ENCODE measurements at places on chromosomes 4 and X.
A peak's percentile ranks its signal among the peaks of the same experiment; 100 is the strongest.

DNA sequence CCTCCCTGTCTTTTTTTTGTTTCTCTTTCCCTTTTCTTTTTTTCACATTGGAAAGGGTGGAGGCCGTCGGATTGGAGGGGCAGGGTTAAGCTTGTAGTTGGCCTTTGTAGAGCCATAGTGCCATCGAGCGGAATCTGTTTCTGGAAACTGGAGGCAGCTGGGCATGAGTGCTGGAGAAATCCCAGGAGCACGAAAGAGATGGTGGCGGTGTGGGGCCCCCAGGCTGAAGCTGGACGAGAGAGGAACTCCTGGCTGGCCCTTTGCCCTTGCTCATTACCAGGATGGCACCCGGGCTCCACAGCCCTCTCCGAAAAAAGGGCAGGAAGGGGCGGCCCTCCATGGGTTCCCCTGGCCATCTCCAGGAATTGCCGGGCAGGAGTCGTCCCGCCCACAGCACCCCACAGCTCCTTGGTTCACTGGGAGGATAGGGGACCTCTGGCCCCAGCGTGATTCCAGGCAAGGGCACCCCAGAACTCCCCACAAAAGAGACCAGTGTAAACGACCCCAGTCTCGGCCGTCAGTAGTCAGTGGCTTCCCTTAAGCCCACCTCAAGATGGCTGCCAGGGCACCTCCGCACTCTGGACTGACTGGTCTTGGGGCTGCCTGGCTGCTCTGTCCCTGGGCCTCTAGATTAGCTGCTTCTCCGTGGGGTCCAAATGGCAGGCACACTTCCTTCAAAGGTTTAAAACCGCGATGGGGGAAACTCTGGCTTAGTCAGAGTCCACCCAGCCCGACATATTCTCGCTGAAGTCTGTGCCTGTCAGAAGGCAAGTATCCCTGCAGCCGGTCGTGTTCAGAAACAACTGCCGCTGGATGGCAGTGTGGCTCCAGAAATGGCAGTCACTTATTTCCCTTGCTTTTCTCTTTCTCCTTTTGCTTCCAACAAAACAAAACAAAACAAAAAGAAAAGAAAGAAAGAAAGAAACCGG is 74.1 kb downstream of the NBDY start:
- no peak for DNase-seq

- no peak for DNase-seq
These were observed 15.4 kb upstream of the AFP start for GRCh38 chr4:73420615-73421014.

GRCh38 chrX:11533199-11533651 is 132.5 kb downstream of the ARHGAP6 start:
- peak; percentile 1 for DNase-seq

DNA sequence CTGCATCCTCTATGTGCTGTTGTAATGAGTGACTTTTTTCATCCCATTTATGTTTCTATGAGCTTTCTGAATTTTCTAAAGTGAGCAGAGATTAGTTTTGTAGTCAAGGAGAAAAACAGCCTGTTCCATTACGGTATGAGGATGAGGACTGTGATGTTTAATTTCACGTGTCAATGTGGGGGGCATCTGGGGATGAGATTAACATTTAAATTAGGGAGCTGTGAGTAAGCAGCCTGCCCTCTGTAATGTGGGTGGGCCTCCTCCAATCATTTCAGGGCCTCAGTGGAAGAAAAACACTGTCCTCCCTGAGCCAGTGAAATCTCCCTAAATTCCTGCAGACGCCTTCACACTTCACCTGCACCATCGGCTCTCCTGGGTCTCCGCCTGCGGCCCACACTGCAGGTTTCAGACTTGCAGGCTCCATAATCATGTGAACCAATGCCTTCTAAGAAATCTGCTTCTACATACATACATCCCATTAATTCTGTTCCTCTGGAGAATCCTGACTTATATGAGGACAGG is 121.7 kb downstream of the AFAP1 start:
- no peak for DNase-seq

DNA sequence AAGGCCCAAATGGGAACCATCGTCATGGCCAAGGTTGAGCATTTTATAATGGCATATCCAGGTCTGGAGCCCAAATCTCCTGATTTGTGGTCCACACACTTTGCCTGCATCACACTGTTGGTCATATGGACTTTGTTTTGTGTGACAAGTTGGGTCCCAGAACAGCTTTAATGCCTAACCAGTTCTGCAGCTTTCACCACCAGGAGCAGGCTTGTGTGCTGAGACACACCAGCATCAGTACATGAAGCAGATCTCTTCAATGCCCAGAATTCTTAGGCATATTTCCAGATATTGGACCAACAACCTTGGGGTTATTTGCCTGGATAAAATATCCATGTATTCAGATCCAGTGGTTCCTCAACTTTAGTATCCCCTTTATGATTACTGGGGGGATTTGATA is 371.3 kb downstream of the FBXW7 start:
- no peak for DNase-seq

GRCh38 chrX:130082244-130083106 is 27.8 kb downstream of the ELF4 start:
- DNase-seq = no peak

DNA sequence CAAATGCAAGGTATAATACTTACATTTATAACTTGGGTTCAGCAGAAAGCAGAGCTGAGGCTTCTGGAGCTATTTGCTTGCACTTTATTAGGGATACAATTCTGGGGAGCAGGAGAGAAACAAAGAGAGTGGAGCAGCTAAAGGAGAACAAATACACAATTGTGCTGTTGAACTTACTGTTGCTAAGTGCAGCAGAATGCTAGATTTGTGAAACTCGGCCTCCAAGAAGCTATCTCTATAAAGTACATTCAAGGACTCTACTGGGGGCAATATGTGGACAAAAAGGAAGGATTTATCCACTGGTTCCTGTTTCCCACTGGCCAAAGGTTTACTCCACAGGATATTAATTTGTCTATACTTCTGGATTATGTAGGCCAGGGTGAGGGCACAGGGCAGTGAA is 86.8 kb downstream of the PPP1R2C start:
- DNase-seq = no peak

DNA sequence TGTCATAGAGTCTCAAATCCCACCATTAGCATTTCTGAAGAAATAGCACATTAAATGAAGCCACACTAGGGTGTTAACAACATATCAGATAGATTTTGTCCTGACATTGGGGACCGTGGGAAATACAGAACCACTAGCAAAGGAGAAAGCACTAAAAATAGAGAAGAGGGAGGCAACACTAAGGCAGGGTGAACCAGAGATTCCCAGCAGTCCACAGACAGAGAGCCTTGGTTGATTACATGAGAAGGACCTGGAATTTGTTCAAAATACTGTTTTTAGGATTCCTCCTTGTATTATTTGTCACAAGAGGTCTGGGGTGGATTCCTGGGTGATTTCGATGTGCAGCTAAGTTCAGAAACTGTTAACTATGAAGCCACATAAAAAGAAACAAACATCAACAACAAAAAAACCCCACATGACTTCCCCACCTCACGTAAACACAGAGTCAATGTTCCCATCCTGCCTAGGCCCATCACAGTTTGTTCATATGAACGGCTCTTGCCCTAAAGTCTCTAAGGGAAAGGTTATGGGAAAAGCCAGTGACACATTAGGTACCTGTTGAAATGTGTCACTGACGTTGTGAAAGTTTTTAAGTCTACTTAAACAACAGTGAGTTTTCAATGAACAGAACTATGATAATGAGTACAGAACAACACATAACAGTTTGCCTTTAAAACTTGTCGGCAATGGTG is 23.6 kb upstream of the GRSF1 start:
- no peak for DNase-seq

DNA sequence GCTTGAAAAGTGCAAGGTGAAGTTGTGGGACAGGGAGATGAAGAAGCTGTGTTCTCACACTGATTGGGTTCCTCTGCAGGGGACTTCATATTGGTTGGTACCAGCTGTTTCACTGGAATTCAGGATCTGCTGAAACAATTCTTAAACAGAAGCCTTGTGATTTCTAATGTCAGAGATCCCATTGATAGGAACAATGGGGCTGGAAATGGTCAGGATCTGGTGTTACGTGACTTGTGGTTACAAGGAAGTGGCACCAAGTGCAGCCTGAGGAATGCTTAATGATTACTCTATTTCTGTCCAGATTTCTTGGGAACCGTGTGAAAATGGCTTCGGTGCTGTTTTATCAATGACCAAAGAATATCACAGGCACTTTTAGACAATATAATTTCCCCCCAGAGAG is 68.1 kb downstream of the MOSPD2 start:
- DNase-seq = no peak

DNA sequence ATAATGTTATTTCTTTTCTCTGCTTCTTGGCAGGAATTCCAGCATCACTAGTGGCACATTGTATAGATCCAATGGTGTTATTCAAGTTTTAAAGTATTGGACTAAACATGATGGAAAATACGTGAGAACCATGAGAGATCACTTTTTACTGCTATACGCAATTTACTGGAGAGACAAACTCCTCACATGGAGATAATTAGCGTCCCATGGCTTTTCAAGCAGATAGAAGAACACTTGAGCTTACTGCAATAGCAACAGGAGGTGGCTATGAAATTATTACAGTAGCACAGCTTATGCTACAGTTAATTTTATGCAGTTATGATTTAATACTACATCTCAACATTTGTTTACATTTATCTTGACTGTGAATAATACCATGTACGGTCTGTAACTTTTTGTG is 11.9 kb upstream of the TMEM185A start:
- DNase-seq = no peak

DNA sequence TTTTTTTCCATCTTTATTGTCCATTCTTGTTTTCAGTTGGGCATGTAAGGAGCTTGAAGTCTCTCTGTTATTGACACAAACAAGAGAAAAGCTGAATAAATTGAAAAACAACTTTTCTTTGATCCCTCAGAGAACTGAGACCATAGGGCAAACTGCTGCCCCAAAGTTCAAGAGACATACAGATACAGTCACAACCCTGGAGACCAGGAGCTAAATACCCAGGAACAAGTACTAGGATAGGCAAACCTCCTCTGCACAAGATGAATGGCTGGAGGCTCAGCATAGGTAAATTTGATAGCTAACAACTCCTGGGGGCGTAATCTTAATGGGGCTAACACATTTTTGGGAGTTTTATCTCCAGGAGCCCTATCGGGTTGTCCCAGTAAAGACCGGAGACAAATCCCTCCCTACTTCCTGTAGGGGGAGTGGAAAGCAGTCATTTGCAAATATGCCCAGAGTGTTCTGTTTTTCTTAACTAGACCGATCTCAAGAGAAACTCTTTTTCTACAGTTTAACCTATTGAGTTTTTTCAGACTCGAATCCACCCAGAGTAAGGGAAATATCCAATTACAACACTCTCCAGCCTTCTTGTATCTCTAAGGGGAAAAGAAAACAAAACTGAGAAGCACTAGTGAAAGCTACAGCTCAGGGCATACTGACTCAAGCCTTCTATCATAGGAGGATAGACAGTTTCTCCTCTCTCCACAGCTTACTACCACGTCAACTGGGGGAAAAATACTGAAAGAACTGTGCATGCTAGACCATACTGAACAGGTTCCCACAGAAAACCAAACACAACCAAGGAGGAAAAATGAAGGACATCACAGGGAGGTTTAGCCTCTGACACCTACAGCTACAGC is 23.1 kb downstream of the MAGEA8 start:
- DNase-seq = no peak

- no peak for DNase-seq
These were observed 353.8 kb downstream of the NAP1L3 start for GRCh38 chrX:93319609-93320008.

- DNase-seq = no peak
These were observed 53.4 kb downstream of the FAT4 start for GRCh38 chr4:125368146-125368545.

DNA sequence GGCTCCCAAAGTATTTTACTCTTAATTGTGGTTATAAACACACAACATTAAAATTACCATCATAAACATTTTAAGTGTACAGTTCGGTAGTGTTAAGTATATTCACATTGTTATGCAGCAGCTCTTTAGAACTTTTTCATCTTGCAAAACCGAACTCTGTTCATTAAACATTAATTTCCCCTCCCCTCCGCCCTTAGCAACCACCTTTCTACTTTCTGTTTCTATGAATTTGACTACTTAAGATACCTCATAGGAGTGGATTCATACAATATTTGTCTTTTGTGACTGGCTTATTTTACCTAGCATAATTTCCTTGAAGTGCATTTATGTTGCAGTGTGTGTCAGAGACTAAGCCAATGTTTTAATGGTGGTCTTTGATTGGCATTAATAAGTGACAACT is 32.6 kb downstream of the IL13RA1 start:
- DNase-seq = no peak

DNA sequence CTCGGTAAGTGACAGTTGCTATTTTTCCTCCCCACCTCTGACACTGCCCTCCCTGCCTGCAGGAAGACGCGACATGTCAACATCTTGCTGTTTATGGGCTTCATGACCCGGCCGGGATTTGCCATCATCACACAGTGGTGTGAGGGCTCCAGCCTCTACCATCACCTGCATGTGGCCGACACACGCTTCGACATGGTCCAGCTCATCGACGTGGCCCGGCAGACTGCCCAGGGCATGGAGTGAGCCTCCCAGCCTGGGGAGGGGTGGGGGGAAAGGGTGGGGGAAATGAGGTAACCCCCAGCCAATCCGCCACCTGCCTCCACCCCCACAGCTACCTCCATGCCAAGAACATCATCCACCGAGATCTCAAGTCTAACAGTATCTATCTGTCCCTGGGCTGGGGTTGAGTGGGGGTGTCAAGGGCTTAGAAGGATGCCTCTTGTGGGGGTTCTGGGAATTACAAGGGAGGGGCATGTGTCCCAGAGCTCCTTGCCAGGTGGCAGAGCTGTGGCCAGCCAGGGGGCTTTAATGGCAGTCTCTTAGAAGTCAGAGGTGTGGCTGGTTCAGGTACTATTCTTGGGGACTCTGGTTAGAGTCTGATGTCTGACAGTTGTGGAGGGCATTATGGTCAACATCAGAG is 7.8 kb downstream of the ARAF start:
- DNase-seq = no peak

- no peak for DNase-seq
These were observed 230.8 kb downstream of the INPP4B start for GRCh38 chr4:142615324-142615665.

DNA sequence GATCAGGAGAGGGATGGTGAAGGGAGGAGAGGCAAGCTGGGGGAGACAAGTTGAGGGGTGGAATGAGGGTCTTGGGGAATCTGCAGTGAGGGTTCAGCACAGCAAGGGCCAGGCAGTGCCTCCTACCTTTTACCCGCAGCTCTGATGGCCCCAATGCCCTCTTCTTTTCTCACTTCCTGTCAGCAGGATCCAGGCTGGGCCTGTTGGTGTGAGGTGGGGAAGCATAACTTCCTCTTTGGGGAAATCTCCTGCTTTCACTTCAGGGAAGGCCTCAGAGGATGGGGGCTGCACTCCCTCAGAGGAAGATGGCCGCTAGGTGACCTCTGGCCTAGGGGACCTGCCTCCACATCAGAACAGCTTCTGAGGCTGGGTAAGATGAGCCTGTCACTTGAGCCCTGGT is 36.5 kb downstream of the EFNB1 start:
- no peak for DNase-seq

GRCh38 chrX:45771560-45772340 is 571.1 kb upstream of the DIPK2B start:
- no peak for DNase-seq

DNA sequence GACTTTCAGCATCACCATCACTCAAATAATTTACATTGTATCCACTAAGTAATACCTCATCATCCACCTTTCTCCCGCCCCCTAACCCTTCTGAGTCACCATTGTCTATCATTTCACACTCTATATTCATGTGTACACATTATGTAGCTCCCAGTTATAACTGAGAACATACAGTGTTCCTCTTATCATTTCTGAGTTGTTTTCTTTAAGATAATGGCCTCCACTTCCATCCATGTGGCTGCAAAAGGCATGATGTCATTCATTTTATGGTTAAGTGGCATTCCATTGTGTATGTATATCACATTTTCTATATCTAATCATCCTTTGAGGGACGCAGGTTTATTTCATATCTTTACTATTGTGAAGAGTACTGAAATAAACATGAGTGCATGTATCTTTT is 14.6 kb upstream of the NDST4 start:
- DNase-seq = no peak
